ENCODE measurements at places on chromosomes 1 and 21.

DNA sequence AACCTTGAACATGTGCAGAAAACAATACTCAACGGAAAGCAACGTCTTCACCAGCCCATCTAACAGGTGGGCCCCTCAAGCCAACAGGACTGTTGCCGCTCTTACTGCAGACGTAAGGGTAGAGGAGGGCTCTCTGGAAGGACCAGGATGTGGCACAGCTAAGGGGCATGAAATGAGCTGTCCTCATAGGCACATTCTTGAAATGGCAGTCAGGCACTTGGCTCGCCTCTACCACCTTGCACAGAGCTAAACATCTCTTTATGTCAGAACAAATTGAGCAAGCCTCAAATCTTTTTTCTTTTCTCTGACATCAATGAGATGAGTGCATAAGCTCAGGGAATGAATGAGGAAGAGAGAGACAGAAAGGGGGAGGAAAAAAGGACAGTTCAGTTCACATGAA, 86.4 kb upstream of the ESRRG start:
- no peak for DNase-seq

DNA sequence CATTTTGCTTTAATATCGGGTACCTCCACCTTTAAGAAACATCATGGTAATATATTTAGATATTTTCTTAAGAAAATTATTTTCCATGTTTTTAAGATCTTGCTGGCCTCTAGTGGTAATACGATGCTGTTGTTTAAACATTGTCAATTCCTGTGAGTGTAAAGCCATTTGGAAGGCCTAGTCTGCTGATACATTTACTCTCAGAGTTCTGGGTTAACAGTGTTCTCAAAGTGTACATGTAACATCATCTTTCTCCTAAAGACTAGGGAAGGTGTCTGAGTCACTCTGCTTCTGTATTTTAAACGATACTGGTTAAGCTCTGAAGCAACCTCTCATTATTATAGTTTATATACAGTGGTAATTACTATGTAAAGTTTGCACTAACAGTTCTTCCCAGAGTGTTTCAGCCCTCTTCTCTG, 189.1 kb downstream of the RASAL2 start:
- no peak for DNase-seq

- no peak for DNase-seq
These were observed 5.6 kb downstream of the RNF2 start for GRCh38 chr1:185050823-185051451.

DNA sequence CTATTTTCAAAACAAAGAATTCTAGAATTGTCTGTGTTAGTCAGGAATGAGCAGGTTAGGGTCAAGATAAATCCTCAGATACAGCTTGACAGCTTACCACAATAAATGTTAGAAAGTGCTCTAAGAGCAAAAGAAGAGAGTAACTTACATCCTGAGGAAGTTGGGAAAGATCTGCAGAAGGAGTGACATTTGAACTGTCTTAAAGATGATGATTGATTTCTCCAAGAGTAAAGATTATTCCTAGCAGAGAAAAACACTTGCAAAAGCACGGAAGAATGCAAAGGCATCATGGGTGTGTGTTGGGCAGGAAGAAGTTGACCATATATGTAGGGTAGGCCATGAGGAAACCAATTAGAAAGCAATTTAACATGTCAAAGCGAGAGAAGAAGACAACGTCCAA, 175.4 kb downstream of the LRRC7 start:
- DNase-seq: no peak

DNA sequence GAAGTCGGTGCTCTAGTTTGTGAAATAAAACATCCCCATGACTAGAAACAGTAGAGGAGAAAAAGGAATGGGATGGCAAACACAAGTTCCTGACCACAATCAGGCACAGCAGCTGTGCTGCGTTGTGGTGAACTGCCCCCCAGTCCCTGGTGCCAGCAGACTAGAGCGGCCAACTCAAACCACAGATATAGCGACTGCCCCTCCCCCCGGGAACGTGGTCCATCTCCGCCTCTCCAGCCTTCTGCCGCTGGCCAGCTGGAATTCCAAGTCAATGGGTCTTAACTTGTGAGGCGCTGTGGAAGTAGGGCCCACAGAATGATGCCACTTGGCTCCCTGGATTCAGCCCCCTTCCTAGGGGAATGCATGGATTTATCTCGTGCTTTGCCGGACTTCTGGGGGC, 41.6 kb upstream of the ZNF678 start:
- DNase-seq: no peak

GRCh38 chr1:64476251-64476952, 6.5 kb downstream of the CACHD1 start:
- DNase-seq: no peak

DNA sequence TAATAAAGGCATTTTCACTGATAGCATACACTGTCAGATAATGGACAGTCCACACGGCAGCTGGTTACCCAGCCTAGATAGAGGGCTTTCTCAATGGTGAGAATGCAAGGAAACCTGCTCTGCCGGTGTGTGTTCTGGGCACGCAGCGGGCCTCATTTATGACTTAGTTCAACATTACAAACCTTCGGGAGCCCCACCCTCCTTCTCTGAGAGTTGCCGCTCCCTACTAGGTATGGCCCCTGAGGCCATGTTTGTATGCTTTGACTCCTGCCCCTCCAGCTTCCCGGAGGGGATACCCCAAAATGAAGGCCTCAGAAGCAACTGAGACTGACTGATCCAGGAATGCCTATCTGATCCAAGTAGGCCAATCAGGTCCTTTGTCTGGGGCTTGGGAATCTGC, 17.2 kb upstream of the FABP3 start:
- DNase-seq: no peak
